ENCODE measurements at places on chromosomes 1 and 21. TPM values are rescaled to one million over a fixed set of nuclear protein-coding genes. Genes with fewer than 3 reads are reported as not detected.

GRCh38 chr1:161082483-161082882 is 6.9 kb downstream of the NECTIN4 start:
- H3K27me3 ChIP-seq: no peaks in the 10 kb centered on the region
- H3K4me1 ChIP-seq: peaks cover 28% of the 10 kb centered on the region
- H3K4me3 ChIP-seq: no peak overlapping the region
- no peaks in the 10 kb centered on the region for H3K36me3 ChIP-seq

DNA sequence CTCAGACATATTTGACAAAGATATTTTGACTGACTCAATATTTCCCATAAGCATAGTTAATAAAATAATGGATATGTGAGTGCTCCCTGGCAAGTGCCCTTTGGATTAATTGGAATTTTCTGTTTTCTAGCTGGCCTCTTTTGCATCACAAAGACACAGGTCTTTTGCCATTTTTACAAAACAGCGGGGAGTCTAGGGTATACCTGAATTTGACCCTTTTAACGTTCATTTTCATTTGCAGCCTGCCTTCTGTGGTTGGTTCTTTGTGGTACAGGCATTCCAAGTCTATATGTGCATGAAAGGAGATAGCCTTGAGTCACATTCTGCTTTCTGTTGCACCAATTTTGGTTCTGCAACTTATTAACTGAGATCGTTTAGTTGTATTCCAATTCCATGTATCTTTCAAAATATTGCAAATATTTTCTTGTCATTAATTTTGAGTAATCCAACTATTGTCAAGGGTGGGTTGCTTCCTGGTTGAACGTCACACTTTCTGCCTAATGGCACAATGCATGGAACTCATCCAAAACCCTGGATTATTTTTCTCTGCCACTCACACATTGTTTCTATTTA is 171.7 kb downstream of the CRB1 start:
- no peak overlapping the region for H3K27ac ChIP-seq
- H3K27me3 ChIP-seq: no peaks in the 10 kb centered on the region
- no peak overlapping the region for H3K4me3 ChIP-seq
- peaks cover 2% of the 10 kb centered on the region for H3K4me1 ChIP-seq

GRCh38 chr1:230026572-230026971 is 40.5 kb upstream of the GALNT2 start:
- no peaks in the 10 kb centered on the region for H3K4me1 ChIP-seq
- peaks cover 2% of the 10 kb centered on the region for H3K27me3 ChIP-seq
- DNase-seq: no peak
- H3K4me3 ChIP-seq: no peak overlapping the region
- no peak overlapping the region for H3K27ac ChIP-seq
- no peaks in the 10 kb centered on the region for H3K36me3 ChIP-seq

The PDC gene
- not detected for total RNA-seq

GRCh38 chr1:156806512-156807440 is 9.9 kb downstream of the SH2D2A start:
- no peak for DNase-seq
- peaks cover 5% of the 10 kb centered on the region for H3K4me1 ChIP-seq
- H3K27ac ChIP-seq: no peak overlapping the region
- H3K4me3 ChIP-seq: no peak overlapping the region
- H3K27me3 ChIP-seq: peaks cover 31% of the 10 kb centered on the region

The KIF14 gene
- total RNA-seq: 10.8 TPM

GRCh38 chr1:21828506-21829210 is 16.6 kb downstream of the LDLRAD2 start:
- DNase-seq: no peak
- H3K4me3 ChIP-seq: no peak overlapping the region

GRCh38 chr1:54212872-54213271 is 12.9 kb downstream of the MRPL37 start:
- no peaks in the 10 kb centered on the region for H3K27me3 ChIP-seq
- peaks cover 71% of the 10 kb centered on the region for H3K36me3 ChIP-seq
- H3K4me3 ChIP-seq: no peak overlapping the region
- no peak overlapping the region for H3K27ac ChIP-seq

- H3K27ac ChIP-seq: no peak overlapping the region
- no peaks in the 10 kb centered on the region for H3K36me3 ChIP-seq
- H3K4me1 ChIP-seq: no peaks in the 10 kb centered on the region
- H3K4me3 ChIP-seq: no peak overlapping the region
These were observed 30.2 kb upstream of the DDX59 start for GRCh38 chr1:200699871-200700270.

The FAM72B gene
- total RNA-seq: 1.6 TPM

The MCOLN2 gene
- 1.1 TPM for total RNA-seq

GRCh38 chr1:231926933-231927332 is 300.3 kb downstream of the DISC1 start:
- H3K4me1 ChIP-seq: peaks cover under 1% of the 10 kb centered on the region
- no peak overlapping the region for H3K4me3 ChIP-seq
- no peak overlapping the region for H3K27ac ChIP-seq
- DNase-seq: no peak

- DNase-seq: no peak
- H3K27ac ChIP-seq: no peak overlapping the region
- no peaks in the 10 kb centered on the region for H3K27me3 ChIP-seq
- H3K4me3 ChIP-seq: no peak overlapping the region
- no peaks in the 10 kb centered on the region for H3K4me1 ChIP-seq
These were observed 281.4 kb downstream of the HHIPL2 start for GRCh38 chr1:222266223-222267196.

GRCh38 chr1:177270863-177271262 is 100.1 kb downstream of the BRINP2 start:
- no peaks in the 10 kb centered on the region for H3K36me3 ChIP-seq
- H3K27ac ChIP-seq: no peak overlapping the region
- DNase-seq: no peak
- peaks cover 7% of the 10 kb centered on the region for H3K27me3 ChIP-seq

DNA sequence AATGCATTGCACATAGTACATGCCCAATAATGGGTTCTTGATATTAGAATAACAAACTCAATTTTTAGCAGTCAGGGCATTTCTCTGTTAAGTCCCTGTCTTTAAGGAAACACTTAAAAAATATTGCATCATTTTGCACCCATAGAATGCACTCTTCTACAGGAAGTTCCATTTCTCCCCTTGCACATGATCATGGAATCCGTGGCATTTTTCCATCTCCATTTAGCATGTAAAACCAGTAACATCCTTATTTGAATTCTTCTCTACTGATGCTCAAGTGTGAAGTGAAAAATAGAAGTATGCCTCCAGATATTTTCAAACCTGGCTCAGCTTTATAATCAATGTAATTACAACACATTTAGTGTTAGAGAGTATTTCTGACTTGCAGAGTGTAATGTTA is 192.8 kb downstream of the RWDD3 start:
- H3K4me1 ChIP-seq: no peaks in the 10 kb centered on the region
- no peaks in the 10 kb centered on the region for H3K27me3 ChIP-seq
- no peak overlapping the region for H3K4me3 ChIP-seq
- H3K27ac ChIP-seq: no peak overlapping the region
- DNase-seq: no peak

The VSIG8 gene
- not detected for total RNA-seq

DNA sequence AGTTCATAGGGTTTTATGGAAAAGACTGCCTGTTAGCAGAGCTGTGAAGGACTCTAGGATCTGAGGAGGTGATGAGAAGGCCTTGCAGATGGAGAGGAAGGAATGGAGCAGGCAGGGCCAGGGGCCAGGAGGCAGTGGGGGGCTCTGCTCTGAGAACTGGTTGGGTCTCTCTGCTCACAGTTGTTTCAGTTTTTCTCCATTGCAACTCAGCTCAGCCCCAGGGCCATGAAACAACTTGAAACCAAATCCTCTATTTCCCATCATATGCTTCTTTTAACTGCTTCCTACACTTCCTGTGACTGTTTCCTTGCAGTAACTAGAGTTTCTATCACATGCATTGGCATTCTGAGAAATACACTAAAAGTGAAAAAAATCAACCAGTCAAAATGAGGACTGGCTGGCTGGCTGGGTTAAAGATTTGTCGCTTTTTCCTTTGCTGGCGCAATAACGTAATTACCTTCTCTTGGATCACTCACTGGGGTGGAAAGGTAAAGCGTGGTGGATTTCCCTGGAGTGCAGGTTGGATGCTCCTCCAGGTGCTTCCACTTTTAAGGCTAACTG is 172.0 kb downstream of the CDC7 start:
- H3K4me1 ChIP-seq: no peaks in the 10 kb centered on the region
- no peak overlapping the region for H3K27ac ChIP-seq
- H3K36me3 ChIP-seq: no peaks in the 10 kb centered on the region
- no peaks in the 10 kb centered on the region for H3K27me3 ChIP-seq
- no peak for DNase-seq

The OR2G3 gene
- total RNA-seq: not detected

DNA sequence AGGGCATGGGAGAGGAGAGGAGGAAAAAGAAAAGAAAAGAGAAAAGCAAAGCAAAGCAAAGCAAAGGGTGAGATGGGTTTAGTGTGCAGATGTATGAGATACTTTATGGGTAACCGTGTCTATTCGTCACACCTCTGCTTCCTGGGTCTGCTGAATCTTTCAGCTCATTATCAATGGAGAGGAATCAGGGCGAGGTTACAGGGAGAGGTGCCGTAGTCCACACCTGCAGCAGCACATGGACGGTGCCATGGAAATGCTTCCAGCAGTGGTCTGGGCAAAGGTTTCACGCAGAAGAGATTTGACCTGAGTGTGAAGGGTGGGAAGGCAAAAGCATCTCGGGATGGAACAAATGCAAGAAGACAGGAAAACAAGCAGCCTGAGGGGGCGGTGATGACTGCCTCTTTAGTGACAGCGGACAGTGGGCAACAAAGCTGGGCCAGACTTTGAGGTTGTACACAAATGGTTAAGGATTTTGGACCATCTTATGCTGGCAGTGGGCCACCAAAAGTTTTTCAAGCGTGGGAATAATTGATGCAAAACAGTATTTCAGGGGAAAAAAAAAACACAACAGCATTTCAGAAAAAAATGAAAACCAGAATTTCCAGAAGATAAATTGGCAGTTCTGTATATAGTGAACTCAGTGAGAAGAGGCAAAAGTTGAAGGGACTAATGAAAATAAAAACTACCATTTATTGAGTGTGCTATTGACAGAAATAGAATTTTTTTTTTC is 19.5 kb upstream of the SRP9 start:
- H3K27me3 ChIP-seq: no peaks in the 10 kb centered on the region
- H3K27ac ChIP-seq: no peak overlapping the region
- H3K4me1 ChIP-seq: peaks cover 21% of the 10 kb centered on the region
- no peak for DNase-seq

- H3K4me3 ChIP-seq: no peak overlapping the region
- DNase-seq: peak; percentile 29
- H3K27ac ChIP-seq: no peak overlapping the region
- no peaks in the 10 kb centered on the region for H3K36me3 ChIP-seq
These were observed 593.8 kb downstream of the USP25 start for GRCh38 chr21:16323596-16323995.

- no peaks in the 10 kb centered on the region for H3K27me3 ChIP-seq
- no peak for DNase-seq
- no peaks in the 10 kb centered on the region for H3K36me3 ChIP-seq
- peaks cover 5% of the 10 kb centered on the region for H3K4me1 ChIP-seq
These were observed 4.3 kb downstream of the EPS15 start for GRCh38 chr1:51514733-51515132.

DNA sequence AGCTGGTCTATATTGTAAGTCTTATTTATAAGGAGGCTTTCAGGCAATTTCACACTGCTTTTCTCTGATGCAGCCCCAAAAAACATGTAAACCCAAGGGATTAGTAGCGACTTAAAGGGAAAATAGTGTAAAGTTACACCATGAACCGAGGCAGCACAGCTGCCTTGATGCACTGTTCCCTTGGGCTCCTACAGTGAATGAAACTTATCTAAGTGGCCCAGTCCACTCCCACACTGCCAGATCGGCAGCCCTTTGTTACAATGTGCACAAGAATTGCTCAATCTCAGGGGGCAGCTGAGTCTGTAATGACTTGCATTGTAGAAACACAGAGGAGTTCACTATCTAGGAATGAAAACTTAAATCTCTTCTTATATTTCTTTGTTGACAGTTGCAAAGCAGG is 120.8 kb upstream of the ADGRL2 start:
- peak; percentile 45 for DNase-seq
- no peak overlapping the region for H3K4me3 ChIP-seq
- H3K27ac ChIP-seq: no peak overlapping the region
- peaks cover 7% of the 10 kb centered on the region for H3K4me1 ChIP-seq

DNA sequence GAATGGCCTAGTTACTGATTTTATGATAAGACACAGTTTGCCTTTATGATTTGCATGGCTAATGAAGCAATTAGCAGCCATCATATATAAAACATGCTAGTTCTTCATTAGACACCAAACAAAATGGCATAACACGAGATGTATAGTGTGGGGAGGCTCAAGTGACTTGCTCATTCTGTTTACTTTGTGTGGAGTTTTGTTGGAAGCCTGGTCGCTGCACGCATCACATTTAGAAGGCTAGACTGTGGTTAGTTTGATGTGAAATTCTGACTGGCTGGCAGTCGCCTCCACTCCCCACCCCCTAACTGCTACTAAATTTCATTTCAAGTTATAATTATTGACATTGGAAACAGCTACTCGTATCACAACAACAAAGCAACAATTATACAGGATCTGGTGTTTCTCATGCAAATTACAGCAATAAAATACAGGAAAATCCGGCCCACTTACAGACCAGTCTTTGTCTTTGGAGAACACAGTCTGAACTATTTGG is 356.1 kb downstream of the LMO4 start:
- DNase-seq: peak; percentile 72
- H3K36me3 ChIP-seq: no peaks in the 10 kb centered on the region
- no peaks in the 10 kb centered on the region for H3K27me3 ChIP-seq
- peak overlapping the region; percentile 96 for H3K27ac ChIP-seq
- peaks cover 10% of the 10 kb centered on the region for H3K4me1 ChIP-seq
- peak overlapping the region; percentile 89 for H3K4me3 ChIP-seq

DNA sequence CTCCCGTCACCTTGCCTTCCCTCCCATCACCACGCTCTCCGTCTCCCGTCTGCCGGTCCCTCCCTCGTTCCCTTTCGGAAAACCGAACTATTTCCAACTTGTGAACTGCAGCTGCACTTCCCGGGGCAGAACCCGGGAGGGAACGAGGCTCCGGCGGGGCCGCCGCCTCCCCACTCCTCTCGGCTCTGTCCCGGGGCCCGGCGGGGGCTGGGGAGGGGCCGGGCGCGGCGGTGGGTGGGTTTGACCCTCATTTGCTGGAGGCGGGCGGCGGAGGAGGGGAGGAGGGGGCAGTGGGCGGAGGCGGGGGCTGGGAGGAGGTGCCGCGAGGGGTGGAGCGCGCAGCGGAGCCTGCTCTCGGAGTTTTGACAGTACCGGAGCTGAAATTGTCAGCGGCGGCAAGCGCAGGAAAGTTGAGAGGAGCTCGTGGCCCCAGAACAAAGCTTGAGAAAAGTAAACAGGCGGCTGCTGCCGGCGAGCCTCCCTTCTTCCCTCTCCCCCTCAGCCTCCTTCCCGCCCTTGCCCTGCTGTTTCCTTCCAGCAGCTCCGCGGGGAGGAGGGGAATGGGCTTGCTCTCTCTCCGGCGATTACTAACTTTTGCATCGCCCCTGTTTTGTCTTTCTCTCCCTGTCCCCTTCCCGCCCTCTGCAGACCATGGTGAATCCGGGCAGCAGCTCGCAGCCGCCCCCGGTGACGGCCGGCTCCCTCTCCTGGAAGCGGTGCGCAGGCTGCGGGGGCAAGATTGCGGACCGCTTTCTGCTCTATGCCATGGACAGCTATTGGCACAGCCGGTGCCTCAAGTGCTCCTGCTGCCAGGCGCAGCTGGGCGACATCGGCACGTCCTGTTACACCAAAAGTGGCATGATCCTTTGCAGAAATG is 2.9 kb downstream of the LMO4 start:
- peak overlapping the region; percentile 98 for H3K27ac ChIP-seq
- H3K27me3 ChIP-seq: no peaks in the 10 kb centered on the region
- peaks cover 11% of the 10 kb centered on the region for H3K4me1 ChIP-seq
- peak overlapping the region; percentile 82 for H3K4me3 ChIP-seq
- DNase-seq: peak; percentile 60

The CACNA1S gene
- total RNA-seq: not detected

The TSPAN1 gene
- 0.18 TPM for total RNA-seq

The L1TD1 gene
- not detected for total RNA-seq

GRCh38 chr21:31750843-31751242 is 18.9 kb upstream of the SCAF4 start:
- no peaks in the 10 kb centered on the region for H3K36me3 ChIP-seq
- H3K4me3 ChIP-seq: no peak overlapping the region
- DNase-seq: peak; percentile 56
- no peak overlapping the region for H3K27ac ChIP-seq
- H3K4me1 ChIP-seq: no peaks in the 10 kb centered on the region

Data from IMR-90 (cell line).